ENCODE measurements at places on chromosomes 1 and 21. TPM values are rescaled to one million over a fixed set of nuclear protein-coding genes. Genes with fewer than 3 reads are reported as not detected.
A peak's percentile ranks its signal among the peaks of the same experiment; 100 is the strongest.

DNA sequence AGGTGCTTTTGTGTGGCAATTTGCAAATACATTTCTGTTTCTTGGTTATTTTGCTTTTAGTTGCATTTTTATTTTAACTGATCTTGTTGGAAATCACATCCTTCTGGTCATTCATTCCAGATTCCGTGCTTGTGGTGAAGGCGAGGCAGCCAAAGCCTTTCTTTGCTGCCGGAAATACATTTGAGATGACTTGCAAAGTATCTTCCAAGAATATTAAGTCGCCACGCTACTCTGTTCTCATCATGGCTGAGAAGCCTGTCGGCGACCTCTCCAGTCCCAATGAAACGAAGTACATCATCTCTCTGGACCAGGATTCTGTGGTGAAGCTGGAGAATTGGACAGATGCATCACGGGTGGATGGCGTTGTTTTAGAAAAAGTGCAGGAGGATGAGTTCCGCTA, 34.8 kb upstream of the CD101 start:
- no peak for DNase-seq

OSCP1 gene
- total RNA-seq, result 20.8 TPM

GRCh38 chr1:49106445-49106844, 329.8 kb upstream of the BEND5 start:
- DNase-seq, result no peak

DNA sequence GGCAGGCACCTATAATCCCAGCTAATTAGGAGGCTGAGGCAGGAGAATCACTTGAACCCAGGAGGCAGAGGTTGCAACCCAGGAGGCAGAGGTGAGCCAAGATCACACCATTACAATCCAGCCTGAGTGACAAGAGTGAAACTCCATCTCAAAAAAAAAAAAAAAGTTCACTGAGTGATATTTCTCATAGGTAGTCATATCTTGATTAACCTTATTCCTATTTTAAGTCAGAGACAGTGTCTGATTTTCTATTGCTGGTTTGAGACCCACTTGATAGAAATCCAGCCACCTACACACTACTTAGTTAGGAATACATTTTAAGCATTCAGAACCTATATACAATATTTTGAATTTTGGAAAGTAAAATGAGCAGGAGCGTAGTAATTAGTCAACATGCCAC, 357.4 kb upstream of the ADGRL2 start:
- DNase-seq, result no peak

DNA sequence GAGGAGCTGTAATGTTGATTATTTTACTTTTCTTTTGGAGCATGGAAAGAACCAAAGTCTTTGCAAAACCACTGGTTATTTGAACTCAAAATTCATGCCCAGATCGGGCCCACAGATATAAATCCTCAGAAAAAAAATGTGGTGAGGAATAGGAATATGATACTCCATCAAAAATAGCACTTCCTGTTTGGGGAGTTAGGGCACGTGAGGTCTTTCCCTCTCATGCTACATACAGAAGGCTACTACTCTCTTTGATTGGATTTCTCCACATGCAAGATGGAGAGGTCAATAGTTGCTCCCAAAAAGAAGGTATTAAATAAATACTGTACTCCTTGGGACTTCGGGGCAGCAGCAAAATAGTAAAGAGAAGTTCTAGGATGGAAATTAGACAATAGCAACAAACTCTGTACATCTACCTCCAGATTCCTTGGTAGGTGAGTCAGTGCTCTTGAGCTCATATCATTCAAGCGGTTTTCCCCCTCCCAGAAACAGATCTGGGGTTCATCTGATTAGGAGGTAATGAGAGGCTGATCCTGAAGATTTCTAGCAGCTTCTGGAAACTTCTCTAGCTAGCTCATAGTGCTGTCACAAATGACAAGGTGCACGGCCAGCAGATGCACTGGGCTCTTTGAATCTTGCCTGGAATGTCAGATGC, 47.1 kb downstream of the SLC9C2 start:
- no peak for DNase-seq

DNA sequence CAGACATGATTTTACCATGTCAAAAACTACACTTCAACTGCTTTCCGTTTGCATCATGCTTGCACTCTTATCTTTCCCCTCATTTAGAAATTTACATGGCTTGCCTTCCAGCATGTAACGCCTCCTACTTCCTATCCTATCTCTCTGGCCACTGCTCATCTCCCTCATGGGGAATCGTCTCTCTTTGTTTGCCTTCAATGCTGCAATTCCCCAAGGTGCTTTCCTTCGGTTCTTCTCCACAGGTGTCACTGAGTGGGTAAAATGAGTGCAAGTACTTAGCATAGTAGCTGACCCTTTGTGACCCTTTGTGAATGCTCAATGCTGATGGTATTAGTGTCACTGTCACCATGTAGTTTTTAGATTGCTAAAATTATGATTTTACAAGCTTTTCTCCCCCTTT, 63.1 kb downstream of the APP start:
- no peak for DNase-seq

- no peak for DNase-seq
Measured at GRCh38 chr21:16488042-16488441, 758.3 kb downstream of the USP25 start.

AKR7A2 gene
- 21.6 TPM for total RNA-seq

DNA sequence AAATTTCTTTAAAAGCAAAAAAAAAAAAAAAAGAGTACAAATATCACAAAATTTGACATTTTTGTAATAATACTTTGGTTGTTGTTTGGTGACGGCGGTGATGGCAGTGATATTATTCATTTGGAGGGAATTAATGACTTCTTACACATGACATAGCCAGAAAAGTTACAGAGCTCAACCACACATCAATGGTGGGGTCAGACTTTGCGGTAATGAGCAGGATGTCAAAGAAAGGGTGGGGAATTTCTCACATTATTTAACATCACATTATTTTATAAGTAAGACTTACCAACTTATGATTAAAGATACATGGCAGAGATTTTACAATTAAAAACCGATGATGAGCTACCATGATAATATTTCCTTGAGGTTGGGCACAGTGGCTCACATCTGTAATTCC, 248.2 kb downstream of the RERE start:
- DNase-seq, result no peak

DNA sequence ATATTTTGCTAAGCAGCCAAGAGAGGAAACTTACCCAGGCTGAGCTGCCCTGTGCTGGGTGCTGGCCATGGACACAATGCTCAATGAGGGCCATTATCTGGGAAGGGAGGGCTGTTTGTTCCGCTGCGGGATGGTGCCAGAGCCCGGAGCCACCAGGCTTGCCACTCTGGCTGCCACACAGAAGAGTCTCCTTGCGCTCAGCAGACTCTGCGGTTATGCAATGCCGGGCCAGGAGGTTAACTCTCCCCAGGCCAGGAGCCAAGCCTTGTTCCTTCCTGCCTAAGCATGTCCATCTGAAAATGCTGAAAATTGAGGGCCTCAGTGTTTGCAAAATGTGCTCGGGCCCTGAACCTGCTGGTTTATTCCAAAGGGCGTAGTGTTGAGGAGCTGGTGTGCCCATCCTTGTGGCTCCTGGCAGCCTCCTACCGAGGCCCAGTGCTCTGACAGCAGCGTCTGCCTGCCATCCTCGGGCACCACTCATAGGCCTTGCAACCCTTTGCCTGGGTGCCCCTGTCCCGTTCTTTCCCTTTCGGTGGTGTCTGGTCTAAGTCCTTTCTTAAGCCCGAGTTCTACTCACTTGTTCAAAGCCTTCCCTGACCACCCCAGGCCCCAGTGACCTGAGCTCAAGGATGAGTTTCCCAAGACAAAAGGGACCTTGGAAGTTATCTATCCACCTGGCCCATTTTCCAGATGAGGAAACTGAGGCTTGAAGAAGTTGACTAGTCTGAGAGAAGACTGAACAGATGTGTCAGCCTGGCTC, 133.8 kb upstream of the EDN2 start:
- peak; percentile 59 for DNase-seq

GRCh38 chr1:80961464-80962190, 839.1 kb upstream of the ADGRL2 start:
- DNase-seq, result no peak

GRCh38 chr1:234825498-234826165, 215.7 kb upstream of the IRF2BP2 start:
- no peak for DNase-seq

IL24 gene
- under 0.01 TPM for total RNA-seq

- DNase-seq, result no peak
Measured at GRCh38 chr21:32494934-32495709, 82.6 kb downstream of the EVA1C start.

DNA sequence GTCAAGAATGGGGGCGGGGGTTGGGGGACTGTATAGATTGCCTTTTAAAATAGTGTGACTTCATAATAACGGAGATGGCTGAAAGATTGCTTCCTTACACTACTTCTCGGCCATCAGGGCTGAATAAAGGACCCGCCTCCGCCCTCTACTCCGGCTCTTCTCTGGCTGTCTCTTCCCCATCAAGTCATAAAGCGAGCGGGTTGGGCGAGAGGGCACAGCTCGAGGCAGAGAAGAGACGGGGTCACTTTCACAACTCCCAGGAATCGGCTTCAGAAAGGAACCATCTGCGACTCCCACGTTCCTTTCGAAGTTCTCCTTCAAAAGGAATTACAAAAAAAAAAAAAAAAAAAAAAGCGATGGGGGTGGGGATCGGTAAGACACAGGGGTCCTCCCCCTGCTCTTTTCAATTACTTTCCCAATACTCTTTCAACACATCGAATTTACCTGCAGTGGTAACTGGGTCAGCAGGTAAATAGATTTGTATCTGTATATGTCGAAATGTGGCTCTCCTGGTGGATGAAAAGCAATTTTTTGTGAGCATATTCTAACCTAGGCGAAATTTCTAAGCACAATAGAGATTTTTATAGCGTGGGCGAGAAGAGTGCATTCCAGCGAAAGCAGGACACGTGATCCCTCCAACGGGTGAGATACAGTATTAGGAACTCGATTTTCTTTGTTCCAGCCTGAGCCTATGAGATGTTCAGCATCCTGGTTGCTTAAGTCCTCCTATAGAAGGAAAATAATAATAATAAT, 2.0 kb downstream of the LRRC7 start:
- DNase-seq, result peak; percentile 5

CLCA4 gene
- total RNA-seq, result not detected

DNA sequence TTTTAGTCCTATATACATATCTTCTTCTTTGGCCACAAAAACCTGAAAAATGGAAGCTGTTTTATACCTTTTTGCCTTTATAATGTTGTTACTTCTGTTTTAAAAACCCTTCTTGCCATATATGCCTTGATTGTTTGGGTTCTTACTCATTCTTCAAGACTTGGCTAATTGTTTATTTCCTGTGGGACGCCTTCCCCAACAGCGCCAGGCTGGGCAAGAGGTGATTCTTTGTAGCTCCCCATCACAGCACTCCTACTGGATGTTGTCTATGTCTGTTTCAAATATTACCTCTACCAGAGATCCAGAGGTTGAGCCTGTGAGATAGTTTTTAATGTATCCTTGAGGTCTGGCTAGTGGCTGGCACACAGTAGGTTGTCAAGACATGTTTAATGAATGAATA, 73.2 kb upstream of the CYP2J2 start:
- DNase-seq, result no peak

SPRR2A gene
- not detected for total RNA-seq

MYBPH gene
- total RNA-seq, result not detected

DNA sequence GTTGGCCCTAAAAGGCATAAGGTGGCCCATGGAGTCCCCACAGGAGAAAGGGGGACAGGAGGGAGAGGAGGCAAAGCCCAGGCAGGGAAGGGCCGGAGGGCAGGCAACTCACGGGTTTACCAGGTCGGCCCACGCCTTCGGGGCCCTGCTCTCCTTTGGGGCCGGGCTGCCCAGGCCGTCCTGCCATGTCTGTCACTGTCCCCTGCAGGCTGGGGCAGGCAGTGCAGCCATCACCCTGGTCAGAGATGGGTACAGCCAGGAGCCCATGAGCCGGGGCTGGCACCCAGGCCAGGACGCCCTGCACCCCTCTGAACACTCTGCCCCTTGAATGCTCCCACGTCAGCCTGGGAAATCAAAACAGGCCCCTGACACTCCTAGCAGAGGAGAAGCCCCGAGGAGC, 19.8 kb downstream of the COL16A1 start:
- DNase-seq, result no peak

DNA sequence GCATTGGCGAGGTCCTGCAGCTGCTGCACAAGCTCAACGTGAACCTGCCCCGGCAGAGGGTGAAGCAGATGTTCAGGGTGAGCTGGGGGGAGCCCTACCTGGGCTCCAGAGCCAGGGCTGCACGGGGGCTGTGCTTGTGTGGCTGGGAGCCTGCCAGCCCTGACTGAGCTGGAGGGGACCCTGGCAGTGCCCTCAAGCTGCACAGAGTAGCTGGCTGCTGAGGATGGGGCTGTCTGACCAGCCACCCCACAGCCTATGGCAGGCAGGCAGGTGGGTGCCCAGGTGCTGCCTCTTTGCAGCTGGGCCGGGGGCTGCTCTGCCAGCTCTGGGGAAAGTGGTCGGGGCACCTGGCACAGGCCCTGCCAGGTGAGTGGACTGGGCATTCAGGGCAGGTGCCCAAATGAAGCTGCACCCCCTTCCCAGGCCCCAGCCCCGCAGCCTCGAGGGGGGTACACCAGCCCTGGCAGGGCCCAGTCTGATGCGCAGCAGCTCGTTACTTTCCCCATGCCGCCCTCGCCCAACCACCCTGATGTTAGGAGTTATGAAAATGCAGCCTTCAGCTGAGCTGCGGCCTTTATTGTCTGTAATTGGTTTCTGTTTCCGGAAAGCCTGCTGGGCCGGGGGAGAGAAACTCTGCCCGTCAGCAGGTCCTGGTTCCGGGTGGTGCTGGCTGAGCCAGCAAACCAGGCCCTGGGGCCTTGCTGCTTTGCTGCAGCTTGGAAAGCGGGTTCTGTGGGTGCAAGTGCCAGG, 4.3 kb downstream of the PLCH2 start:
- no peak for DNase-seq

DNA sequence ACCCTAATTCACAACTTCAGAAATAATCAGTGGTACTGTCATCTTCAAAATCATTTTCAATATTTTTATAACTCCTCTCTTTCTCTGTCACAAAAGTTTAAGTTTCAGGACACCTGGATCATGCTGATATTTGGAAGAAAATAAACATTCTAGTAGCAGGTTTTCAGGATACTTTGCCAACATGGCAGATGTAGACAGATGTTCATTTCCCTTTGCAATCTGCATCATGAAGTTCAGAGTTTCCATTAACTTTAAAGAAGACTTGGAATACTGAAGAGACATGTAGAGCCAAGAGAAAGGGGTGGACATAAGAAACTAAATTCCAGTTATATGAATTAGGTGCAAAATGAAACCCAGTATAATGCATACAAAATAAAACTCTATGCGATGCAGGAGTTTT, 218.1 kb downstream of the USH2A start:
- DNase-seq, result no peak

DNA sequence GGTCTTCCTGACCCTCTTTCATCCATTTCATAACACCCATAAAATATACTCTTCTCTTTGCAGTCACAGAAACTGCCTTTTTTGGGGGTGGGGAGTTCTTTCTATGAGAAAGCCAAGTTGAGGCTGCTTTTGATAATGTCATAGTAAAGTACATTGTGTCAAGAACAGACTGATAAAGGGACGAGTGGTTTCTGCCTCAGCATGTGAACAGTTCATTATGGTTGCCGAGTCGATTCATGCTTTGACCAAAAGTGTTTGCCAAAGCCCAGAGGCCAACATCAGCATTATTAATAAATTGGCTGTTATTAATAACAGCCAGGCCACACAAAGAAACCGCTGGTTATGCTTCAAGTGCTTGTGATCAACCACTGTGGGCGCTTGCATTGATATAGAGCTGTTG, 162.0 kb downstream of the HUNK start:
- no peak for DNase-seq
